Heart right ventricle (tissue), 16 donors: ENCODE measurements at places on chromosomes 6 and 20. TPM values are rescaled to one million over a fixed set of nuclear protein-coding genes. Genes with fewer than 3 reads are reported as not detected.

DNA sequence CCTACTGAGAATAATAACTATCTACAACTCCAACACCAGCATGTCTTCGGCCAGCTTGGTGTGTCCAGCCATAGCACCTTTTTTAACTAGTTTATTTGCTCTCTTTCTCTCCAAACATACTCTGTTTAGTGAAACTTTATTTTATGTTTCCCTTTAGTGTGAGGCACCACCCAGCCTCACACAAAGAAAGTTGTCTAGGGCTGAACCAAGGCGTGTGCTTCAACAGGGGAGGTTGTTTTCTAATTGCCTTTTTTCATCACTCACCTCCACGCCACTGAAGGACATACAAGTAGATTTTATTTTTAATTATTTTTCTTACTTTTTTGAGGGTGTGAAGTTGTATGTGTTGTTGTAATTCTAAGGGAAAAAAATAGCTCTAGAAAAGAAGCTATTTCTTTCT is 125.6 kb upstream of the MARCKS start:
- no peak for DNase-seq

DNA sequence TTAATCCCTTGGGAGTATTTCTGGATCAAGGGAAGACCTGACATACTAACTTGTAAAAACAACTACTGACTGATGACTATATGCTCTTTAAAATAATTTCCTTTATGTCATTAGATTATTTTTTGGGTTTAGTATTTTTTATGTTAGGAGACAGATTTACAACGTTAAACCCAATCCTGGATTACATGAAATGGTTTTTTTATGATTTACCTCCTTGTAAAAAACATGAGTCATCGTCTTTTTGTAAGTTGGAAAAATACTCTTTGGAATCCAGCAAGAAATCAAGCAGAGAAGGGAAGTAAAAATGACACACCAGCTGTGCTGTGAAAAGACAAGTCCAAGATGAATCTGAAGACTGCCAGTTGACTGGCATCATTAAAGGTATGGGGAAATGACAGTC is 6.7 kb downstream of the STK4 start:
- DNase-seq = no peak

DNA sequence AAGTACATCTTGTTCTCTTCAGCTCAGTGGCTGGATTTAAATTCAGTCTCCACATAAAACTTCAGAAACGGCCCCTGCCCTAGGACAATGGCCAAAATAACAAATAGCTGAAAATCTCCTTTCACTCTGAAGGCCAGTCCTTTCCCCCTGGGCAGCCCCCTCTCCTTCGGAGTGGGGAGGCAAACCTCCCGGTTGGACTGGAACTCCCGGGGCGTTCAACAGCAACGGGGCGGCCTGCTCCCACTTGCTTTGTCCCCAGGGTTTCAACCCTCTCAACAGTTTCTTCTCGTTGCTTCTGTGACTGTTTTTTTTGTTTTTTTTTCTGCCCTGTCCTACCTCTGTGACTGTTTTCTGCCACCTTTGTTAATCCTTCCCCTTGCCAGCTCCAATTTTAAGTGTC is 102.6 kb upstream of the DUSP22 start:
- DNase-seq = no peak

The NKX2-2 gene
- total RNA-seq = not detected

GRCh38 chr6:90369024-90369519 is 72.4 kb upstream of the BACH2 start:
- DNase-seq = no peak

GRCh38 chr20:57638895-57639236 is 18.6 kb upstream of the ZBP1 start:
- no peak for DNase-seq

The WFDC2 gene
- not detected for total RNA-seq
